ENCODE measurements at places on chromosomes 11 and 22.
A peak's percentile ranks its signal among the peaks of the same experiment; 100 is the strongest.

GRCh38 chr11:69343401-69344321 lies 49.7 kb downstream of the MYEOV start:
- no peak for DNase-seq

DNA sequence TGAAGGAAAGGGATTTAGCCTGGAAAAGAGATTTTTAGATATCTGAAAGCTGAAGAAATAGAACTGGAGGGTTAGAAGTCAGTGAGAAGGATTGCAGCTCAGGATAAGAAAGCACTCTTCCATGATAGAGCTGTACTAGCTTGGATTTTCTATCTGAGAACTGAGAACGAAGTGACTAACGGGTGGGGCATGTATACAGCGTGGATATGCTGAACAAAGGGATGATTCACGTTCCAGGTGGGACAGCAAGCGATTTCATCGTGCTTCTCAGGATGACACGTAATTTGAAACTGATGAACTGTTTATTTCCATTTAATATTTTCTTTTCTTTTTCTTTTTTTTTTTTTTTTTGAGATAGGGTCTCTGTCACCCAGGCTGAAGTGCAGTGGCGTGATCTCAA lies 53.0 kb downstream of the GRAMD1B start:
- DNase-seq = no peak

GRCh38 chr11:66359662-66360087 lies 11.9 kb downstream of the SLC29A2 start:
- no peak for DNase-seq

DNA sequence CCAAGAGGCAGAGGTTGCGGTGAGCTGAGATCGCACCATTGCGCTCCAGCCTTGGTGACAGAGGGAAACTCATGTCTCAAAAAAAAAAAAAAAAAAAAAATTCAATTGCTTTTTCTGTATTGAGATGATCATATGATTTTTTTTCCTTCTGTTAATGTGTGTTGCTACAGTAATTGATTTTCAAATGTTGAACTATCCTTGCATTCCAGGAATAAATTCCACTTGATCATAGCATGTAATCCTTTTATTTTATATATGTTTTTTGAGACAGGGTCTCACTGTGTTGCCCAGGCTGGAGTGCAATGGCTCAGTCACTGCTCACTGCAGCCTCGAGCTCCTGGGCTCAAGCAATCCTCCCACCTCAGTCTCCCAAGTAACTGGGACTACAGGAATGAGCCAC lies 33.3 kb downstream of the MOV10L1 start:
- no peak for DNase-seq

- peak; percentile 40 for DNase-seq
These were observed 12.6 kb upstream of the MAPK8IP1 start for GRCh38 chr11:45872651-45873356.

- DNase-seq = no peak
These were observed 86.0 kb downstream of the C11orf87 start for GRCh38 chr11:109507836-109508561.

GRCh38 chr11:12754021-12754420 lies 79.8 kb downstream of the TEAD1 start:
- no peak for DNase-seq

DNA sequence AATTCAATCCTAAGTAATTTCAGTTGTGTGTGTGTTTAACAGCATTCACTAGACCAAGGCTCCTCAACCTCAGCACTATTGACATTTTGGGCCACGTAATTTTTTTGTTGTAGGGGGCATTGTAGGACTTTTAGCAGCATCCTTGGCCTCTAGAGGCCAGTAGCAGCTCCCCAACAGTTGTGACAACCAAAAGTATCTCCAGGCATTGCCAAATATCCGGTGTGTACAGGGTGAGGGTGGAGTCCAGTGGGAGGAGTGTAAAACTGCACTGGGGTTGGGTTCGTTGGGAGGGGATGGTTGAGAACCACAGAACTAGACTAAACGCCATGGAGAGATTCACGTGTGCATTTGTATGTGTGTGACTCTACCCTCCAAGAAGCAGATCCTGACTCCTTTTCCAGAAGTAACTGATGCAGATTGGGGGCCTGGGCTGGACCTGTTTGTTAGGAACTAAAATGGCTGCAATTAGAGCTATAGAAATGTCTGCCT lies 5.9 kb upstream of the PHF21A start:
- DNase-seq = peak; percentile 78

GRCh38 chr11:129881570-129882170 lies 13.7 kb downstream of the NFRKB start:
- peak; percentile 17 for DNase-seq

DNA sequence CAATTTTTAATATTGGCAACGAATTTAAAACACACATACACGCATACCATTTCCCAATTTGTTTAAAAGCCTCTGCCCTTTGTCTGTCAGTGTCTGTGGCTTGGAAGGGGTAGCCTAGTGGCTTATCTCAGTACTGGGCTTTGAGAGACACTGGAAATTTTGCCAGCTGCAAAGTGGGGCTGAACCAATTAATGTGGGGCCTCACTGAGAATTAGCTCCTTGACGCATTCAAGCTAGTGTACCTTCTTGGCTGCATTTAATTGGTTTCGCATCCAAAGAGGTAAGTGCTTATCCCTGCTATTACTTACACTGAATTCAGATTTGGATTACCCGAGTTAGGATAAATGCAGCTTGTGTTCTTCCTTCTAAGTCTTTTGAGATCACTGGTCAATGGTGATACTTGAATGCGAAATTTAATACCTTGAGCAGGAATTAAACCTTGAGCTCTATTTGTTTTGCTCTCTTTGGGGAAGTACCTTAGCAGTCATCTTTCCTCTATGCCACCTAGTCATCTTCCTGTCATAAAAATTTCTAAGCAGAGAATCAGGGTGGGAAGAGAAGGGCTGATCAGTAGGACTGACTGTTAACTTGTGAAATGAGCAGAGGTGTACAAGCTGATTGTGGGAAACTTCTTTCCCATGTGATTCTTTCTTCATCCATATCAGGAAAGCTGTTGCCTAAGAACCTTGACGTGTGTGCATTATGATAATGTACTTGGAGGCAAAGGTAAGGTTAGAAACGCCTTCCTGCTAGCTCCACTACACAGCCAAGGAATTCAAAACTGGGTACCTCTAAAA lies 187.7 kb upstream of the E2F8 start:
- DNase-seq = no peak

GRCh38 chr11:7278314-7278917 lies 26.7 kb downstream of the SYT9 start:
- no peak for DNase-seq

DNA sequence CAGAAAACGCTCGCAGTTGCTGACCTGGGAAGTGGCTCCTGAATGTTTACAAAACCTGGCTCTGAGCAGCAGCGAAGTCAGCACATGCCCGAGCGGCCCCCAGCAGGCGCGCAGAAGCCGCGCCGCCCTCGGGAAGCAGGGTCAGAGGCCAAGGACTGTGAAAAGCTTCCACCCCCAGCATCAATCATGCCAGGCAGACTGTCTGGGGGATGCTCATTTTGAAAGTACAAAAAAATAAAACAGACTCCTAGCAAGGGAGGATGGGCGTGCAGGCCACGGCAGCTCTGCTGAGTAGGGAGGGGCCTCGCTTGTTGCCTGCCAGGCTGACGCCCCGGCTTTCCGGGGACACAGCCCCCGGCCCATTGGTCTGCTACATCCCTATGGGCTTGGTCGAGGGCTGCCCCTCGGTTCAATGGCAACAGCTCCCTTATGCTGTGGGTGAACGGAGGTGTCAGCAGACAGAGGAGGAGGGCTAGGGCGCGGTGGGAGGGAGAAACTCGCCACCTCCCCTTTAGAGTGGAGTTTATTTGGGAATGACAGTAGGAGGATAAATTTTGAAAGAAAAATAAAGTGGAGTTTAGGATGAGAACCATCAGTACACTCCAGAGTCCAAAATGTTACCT lies 37.7 kb upstream of the GNB1L start:
- DNase-seq = peak; percentile 36

DNA sequence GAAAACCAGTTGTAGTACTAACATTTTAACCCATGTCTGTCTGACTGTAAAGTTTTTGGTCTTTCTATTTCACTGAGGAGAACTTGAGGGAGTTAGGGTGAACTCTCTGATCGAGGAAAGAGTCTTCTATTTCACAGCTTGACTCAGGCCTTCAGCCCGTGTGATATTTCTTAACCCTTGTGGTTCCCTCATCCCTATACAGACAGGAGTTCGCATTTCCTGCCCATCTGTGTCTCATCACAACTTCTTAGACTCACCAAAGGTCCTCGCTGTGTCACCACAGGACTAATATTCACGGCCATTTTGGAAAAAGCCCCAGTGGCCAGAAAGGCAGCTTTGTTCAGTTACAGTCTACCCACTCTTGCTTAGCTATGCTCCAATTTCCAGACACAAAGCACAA lies 172.8 kb downstream of the FAM181B start:
- no peak for DNase-seq

- DNase-seq = peak; percentile 95
These were observed 61.5 kb downstream of the ENDOD1 start for GRCh38 chr11:95150956-95151684.

- DNase-seq = no peak
These were observed 35.0 kb downstream of the LRP5 start for GRCh38 chr11:68347345-68347744.

DNA sequence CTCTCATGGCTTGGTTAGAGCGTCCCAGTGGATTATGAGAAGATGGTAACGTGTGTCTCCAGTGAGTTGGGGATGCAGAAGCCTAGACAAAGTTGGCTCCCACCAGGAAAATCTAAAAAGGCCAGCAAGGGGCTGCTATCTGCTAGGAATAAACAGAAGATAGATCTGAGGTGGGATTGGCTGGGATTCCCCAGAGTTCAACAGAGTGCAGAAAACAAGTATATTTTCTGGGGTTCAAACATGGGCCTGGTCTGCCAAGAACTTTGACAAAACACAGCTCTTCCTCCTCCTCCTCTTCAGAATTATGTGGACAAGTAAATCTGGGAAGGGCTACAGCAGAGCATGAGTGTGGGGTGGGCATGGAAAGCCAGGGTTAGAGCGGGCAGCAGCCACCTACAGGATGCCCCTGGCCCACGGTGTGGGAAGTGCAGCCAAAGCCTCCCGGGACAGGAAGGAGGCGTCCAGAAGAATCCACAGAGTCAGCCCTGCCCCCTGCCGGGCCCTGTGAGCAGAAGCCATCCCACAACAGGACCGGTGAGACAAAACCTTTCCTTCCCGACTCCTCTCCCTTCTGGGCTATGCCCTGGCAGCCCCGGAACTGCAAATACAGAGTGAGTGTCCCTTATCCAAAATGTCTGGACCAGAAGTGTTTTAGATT lies 67.1 kb downstream of the CD82 start:
- peak; percentile 38 for DNase-seq

- DNase-seq = no peak
These were observed 301.7 kb downstream of the SBF2 start for GRCh38 chr11:9992306-9992705.

DNA sequence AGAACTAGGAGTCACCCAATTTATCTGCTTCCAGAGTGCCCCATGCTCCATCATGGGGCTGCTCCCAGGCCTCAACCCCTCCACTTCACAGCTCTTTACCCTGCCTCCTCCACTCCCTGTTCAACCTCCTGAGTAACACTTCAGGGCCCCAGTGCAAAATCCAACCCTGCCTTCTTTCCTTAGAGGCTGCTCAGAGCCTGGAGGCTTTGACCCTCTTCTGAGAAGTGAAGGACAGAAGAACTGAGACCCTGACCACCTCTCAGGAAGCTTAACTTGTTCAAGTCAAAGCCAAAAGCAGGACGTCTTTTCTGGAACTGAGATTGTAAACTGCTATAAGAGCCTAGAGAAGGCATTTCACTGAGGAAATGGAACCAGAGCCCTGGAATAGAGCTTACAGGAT lies 15.5 kb downstream of the EIF3F start:
- DNase-seq = no peak

DNA sequence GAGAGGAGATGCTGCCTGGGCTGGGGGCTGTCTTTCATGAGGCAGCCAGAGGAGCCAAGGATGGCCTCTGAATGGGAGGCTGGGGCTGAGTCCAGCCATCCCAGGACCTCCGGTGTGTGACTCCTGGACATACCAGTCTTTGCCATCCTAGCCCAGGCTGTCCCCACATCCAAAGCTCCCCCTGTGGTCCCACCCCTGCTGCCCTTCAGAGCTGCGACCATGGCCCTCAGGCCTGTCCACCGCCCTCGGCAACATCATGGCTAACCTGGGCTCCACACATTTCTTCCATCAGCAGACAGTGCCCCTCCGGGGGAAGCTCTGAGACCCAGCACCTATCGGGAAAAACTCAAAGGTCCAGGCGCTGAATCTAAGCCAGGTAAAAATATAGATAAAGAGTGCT lies 324.4 kb downstream of the MN1 start:
- no peak for DNase-seq

DNA sequence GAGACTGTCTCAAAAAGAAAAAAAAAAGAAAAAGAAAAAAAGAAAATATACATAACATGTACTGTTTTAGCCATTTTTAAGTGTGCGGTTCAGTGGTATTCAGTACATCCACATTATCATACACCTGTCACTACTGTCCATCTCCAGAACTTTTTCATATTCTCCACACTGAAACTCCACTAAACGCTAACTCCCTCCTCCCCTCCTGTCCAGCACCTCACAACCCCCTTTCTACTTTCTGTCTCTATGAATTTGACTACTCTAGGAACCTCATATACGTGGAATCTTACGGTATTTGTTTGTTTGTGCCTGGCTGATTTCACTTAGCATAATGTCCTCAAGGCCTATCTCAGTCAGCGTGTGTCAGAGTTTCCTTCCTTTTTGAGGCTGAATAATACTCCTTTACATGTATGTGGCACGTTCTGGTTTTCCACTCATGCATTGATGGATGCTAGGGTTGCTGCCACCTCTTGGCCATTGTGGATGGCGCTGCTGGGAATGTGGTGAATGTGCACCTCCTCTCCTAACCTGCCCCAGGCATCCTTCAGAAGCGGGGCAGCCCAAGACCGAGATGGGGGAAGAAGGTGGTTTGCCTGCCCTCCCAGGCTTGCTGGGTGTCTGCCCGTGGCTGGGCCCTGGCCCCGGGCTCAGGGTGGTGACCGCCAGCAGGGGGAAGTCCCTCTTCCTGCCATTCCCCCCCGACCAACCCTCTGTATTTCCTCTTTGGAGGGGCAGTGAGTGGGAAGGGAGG lies 60.5 kb downstream of the BCR start:
- DNase-seq = peak; percentile 38

DNA sequence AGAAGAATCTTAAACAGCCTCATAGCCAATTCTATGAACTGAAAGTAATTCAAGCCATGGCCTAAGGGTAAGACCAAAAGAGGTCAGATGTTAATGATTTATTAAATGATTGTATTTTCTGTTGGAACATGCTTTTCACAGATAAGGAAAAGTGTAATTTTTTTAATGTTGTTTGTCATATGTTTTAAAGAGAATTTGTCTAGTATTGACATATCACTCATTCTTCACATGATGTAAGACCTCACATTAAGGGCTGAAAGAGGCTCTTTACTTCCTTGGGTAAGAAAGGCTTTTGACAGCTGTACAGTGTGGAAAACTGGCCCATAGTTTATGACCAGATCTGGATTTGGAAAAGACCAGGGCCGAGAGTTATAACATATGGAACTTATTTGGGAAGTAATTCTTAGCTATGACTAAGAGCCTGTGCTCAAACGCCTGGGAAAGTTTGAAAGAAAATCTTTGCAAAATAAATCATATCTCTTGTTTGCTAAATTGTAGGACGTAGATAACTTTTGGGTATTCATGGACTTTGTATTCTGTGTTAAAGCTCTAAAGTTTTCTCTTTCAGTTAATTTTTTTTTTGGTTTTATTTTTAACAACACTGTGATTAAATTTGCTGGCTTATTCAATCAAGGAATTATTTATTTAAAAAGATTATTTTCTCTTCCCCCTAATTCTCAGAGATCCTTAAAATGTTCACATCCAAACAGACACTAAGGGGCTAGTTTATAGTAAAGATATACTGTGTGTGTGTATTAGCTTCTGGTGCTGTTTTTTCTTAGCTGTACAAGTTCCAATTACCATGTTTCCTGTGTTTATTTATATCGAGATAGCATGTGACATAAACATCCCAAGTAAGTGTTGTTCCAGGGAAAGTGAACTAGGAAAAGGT lies 162.2 kb downstream of the ARHGAP42 start:
- DNase-seq = no peak

Data from CD4-positive, alpha-beta T cell treated with Interleukin-4 for 1 hour (primary cell).